Right lobe of liver (tissue), 6 donors: ENCODE measurements at places on chromosomes 2 and 18. TPM values are rescaled to one million over a fixed set of nuclear protein-coding genes. Genes with fewer than 3 reads are reported as not detected.

The NT5DC4 gene
- not detected for total RNA-seq

The HAAO gene
- total RNA-seq = 77.1 TPM

The CD302 gene
- 129 TPM for total RNA-seq

The RUFY4 gene
- total RNA-seq = 0.11 TPM

The CCDC74A gene
- total RNA-seq = 1.2 TPM

- no peak overlapping the region for H3K27ac ChIP-seq
- no peak for DNase-seq
- H3K27me3 ChIP-seq = no peaks in the 10 kb centered on the region
Measured at GRCh38 chr2:100703739-100704138, 116.2 kb upstream of the NPAS2 start.

DNA sequence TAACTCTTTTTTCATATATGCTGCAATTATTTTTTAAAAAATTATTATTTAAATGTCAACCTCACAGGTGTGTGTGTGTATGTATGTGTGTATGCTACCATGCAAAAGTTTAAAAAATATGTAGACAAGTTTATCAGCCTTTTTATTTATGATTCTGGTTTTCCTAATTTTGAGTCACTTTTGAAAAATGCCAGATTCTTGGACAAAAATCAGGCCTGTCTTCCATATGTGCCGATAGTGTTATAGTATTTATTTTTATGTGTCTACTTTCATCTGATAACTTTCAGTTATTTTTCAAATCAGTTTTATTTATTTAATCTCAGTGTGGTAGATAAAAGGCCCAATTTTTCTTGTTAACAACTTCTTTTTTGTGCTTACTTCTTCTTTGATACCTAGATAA lies 176.2 kb downstream of the RDH14 start:
- H3K4me3 ChIP-seq = no peak overlapping the region
- DNase-seq = no peak
- no peak overlapping the region for H3K27ac ChIP-seq
- no peaks in the 10 kb centered on the region for H3K36me3 ChIP-seq

DNA sequence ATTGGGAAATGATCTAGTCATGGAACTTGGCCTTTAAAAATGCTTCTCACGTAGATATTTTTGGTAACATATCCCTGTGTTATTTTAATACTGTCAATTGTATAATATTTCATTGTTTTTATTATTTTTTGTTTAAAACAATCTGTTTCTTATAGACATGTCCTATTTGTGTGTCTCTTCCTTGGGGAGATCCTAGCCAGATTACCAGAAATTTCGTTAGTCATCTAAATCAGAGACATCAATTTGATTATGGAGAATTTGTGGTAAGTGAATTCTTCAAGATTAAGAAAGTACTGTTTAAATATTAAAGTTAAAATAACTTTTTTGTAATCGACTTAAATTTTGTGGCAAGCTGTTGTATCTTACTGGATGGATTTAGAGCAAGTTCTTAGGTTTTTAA lies 34.9 kb downstream of the RNF138 start:
- no peak overlapping the region for H3K27ac ChIP-seq
- H3K36me3 ChIP-seq = no peaks in the 10 kb centered on the region
- no peaks in the 10 kb centered on the region for H3K27me3 ChIP-seq
- no peak overlapping the region for H3K4me3 ChIP-seq
- no peak for DNase-seq
- peaks cover 6% of the 10 kb centered on the region for H3K4me1 ChIP-seq

GRCh38 chr2:45008296-45009129 lies 739 bp downstream of the SIX2 start:
- H3K27ac ChIP-seq = no peak overlapping the region
- peaks cover 58% of the 10 kb centered on the region for H3K27me3 ChIP-seq
- DNase-seq = no peak
- no peaks in the 10 kb centered on the region for H3K4me1 ChIP-seq

DNA sequence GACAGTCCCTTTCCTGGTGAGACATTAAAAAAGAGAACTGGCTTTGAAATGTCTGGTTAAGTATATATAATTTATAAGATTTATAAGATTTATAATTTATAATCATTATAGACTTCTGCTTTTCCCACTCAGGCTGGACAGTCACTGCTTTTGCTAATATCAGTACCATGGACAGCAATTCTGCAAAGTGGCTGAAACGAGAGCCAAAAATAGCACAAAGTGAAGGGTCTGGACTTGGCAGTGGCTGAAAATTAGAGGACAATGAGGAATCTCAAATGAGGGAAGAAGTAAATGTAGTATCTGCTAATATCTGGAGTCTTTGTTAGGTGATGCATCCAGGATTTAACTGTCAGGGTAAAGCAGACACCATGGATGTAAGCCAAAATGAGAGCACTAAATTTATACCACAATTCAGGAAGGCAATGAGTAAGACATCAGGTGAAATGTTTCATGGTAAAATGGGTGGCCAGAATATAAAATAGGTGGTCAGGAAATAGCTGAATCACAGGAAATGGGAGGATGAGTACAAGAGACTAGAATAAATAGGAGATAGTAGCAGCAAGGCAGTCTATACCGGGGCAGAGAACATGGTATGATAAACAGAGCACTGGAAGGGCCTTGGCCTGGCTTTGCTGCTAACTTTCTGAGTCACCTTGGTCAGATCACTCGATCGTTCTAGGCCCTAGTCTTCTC lies 39.6 kb upstream of the BOD1L2 start:
- no peak for DNase-seq
- H3K27ac ChIP-seq = no peak overlapping the region
- H3K4me3 ChIP-seq = no peak overlapping the region

DNA sequence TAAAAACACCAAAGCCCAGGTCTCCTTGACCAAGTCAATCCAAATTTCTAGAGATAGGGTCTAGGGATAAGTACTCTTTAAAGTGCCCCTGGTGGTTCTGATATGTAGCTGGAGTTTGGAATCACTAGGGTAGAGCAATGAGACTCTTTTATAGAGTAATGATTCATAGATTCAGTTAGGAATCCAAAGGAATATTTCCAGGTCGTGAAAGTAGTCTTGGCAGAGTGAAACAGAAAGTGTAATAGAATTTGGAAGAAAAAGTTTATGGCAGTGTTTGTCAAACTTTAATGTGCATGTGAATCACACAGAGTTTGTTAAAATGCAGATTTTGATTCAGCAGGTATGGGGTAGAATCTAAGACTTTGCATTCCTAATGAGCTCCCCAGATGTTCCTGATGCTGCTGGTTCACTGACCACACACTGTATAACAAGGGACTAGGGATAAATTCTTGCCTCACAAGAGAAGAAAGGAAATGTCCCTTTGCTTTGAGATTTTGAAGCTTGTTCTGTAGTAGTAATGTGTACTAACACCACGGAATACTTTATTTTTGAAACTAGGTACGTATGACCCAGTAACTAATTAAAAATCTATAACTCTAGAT lies 1.8 kb downstream of the UPP2 start:
- peak overlapping the region; percentile 79 for H3K27ac ChIP-seq
- H3K4me3 ChIP-seq = no peak overlapping the region
- DNase-seq = no peak
- no peaks in the 10 kb centered on the region for H3K27me3 ChIP-seq
- peaks cover 13% of the 10 kb centered on the region for H3K4me1 ChIP-seq
- no peaks in the 10 kb centered on the region for H3K36me3 ChIP-seq

DNA sequence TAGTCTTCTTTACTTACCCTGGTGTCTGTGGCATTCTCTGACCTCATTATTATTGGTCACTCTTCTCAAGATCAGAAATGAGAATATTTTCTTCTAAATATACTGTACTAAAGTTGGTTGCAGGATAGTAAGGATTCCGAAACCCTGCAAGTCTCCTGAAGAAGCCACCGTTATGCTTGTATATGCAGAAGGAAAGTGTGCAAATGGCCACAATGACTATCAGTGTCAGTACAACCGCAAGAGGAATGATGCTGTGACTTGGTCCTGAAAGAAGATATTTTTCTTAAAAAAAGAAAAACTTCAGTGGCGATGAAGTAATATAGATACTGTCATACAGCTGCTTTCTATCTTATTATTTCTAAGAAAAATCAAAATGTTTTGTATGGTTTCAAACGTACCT lies 120.7 kb downstream of the PLA2R1 start:
- no peak overlapping the region for H3K27ac ChIP-seq
- no peaks in the 10 kb centered on the region for H3K27me3 ChIP-seq
- no peaks in the 10 kb centered on the region for H3K36me3 ChIP-seq
- no peak for DNase-seq

DNA sequence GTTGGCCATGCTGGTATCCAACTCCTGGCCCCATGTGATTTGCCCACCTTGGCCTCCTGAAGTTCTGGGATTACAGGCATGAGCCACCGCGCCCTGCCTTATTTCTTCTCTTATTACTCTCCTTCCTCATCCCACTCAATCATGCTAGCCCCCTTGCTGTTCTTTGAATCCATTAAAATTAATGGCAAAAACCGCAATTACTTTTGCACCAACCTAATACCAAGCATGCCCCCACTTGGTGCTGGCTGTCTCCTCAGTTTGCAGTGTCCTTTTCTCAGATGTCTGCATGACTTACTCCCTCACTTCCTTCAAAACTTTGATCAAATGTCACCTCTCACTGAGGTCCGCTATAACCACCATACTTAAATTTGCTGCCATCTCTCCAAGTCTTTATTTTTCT lies 34.6 kb downstream of the DYTN start:
- H3K4me3 ChIP-seq = no peak overlapping the region
- H3K4me1 ChIP-seq = no peaks in the 10 kb centered on the region
- no peaks in the 10 kb centered on the region for H3K36me3 ChIP-seq
- no peaks in the 10 kb centered on the region for H3K27me3 ChIP-seq
- no peak overlapping the region for H3K27ac ChIP-seq

DNA sequence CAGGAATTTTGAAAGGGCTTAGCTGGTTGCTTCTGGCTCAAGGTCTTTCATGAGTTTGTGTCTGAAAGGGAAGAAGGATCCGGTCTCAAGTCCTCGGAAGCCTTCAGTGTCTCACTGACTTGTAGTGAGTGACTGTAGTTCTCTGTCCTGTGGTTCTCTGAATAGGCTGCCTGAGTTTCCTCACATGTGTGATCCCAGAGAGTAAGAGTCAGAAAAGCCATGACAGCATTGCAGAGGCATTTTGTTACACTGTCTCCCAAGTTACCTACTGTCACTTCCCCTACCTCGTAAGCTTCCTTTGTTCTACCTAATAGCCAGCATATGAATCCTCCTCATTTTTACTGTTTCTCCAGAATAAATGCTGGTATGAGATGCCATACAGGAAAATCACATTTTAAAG lies 709.1 kb upstream of the CHAC2 start:
- H3K4me3 ChIP-seq = no peak overlapping the region
- no peaks in the 10 kb centered on the region for H3K4me1 ChIP-seq
- no peak for DNase-seq
- H3K36me3 ChIP-seq = no peaks in the 10 kb centered on the region
- no peak overlapping the region for H3K27ac ChIP-seq
- no peaks in the 10 kb centered on the region for H3K27me3 ChIP-seq

DNA sequence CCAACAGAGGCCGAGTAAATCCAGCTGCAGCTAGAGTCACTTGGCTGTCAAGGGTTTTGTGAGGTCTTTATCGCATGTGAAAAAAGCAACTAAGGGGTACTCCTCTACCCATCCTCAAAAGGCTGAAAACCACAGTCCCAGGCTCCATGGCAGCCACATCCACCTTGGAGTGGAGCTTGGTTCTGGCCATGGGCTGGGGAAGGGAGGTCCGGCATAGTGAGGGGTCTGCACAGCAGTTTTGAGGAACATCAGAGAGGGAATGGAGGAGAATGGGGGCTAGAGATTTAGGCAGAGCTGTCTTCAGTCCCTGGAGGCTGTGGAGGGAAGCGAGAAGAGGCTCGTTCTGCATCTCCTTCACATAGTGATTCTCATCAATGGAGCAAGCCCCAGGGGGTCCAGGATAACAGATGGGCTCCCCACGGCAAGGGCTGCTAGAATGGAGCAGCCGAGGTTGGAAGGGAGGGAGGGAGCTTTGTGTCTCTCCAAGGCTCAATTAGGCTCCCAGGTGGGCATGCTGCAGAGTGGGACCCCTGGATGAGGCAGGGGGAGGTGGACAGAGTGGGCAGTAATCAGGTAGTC lies 21.0 kb downstream of the MROH2A start:
- H3K4me1 ChIP-seq = no peaks in the 10 kb centered on the region
- no peak overlapping the region for H3K4me3 ChIP-seq
- H3K27ac ChIP-seq = no peak overlapping the region
- no peak for DNase-seq
- H3K36me3 ChIP-seq = no peaks in the 10 kb centered on the region
- no peaks in the 10 kb centered on the region for H3K27me3 ChIP-seq

DNA sequence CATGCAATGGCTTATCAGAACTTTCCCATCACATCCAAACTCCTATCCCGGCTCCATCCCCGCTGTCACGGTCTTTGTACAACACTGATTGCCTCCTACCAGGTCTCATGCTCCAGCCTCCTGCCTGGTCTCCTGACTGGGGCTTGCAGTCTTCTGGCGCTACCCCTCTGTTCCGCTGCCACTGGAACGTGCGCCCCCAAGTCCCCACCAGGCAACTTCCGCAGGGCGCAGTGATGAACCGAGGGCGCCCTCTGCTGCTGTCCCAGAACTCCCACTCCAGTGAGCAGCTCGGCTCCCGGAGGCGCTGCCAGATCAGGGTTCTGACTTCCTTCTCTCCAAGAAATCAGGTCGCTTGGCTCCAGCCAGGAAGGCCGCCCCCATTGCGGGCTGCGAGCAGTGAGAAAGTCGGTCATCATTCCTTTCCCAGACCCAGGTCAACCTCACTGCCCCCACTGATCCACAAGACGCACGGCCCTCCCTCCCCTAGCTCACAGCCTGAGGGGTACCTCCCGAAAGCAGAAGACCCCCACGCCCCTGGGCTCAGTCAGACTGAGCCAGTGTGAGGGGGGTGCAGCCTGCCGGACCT lies 43.9 kb upstream of the RAB11FIP5 start:
- H3K27ac ChIP-seq = no peak overlapping the region
- DNase-seq = peak; percentile 73
- H3K36me3 ChIP-seq = no peaks in the 10 kb centered on the region
- H3K4me1 ChIP-seq = no peaks in the 10 kb centered on the region
- H3K27me3 ChIP-seq = no peaks in the 10 kb centered on the region

- no peaks in the 10 kb centered on the region for H3K36me3 ChIP-seq
- H3K27me3 ChIP-seq = no peaks in the 10 kb centered on the region
- H3K4me1 ChIP-seq = no peaks in the 10 kb centered on the region
- no peak overlapping the region for H3K4me3 ChIP-seq
- H3K27ac ChIP-seq = no peak overlapping the region
Measured at GRCh38 chr2:31008561-31009114, 129.6 kb downstream of the GALNT14 start.

DNA sequence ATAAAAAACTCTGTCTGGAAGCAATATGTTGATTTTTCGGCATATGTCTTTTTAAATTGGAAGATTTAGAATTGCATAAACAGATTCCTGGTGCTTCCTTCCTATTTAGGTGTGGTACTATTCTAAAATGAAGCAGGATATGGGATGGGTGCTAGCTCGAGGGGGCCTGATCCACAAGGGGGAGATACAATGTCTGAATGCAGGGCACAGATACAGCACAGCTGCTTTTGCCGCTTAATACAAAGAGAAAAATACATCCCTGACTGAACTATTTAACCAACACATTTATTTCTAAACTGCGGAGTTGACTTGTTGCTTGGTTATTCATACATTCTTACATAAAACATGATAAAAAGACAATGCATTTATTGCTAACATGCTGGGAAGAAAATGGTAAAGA lies 169.1 kb downstream of the TMEFF2 start:
- no peaks in the 10 kb centered on the region for H3K4me1 ChIP-seq
- no peaks in the 10 kb centered on the region for H3K27me3 ChIP-seq
- no peaks in the 10 kb centered on the region for H3K36me3 ChIP-seq
